NCI-H2107 (cell line): ENCODE measurements at places on chromosomes 13 and 19.
A peak's percentile ranks its signal among the peaks of the same experiment; 100 is the strongest.

GRCh38 chr19:28358633-28359032, 854.3 kb downstream of the UQCRFS1 start:
- no peak for DNase-seq

- DNase-seq, result no peak
Measured at GRCh38 chr13:77925616-77926015, 7.0 kb upstream of the EDNRB start.

GRCh38 chr13:29522044-29522685, 73.3 kb downstream of the SLC7A1 start:
- DNase-seq, result no peak

DNA sequence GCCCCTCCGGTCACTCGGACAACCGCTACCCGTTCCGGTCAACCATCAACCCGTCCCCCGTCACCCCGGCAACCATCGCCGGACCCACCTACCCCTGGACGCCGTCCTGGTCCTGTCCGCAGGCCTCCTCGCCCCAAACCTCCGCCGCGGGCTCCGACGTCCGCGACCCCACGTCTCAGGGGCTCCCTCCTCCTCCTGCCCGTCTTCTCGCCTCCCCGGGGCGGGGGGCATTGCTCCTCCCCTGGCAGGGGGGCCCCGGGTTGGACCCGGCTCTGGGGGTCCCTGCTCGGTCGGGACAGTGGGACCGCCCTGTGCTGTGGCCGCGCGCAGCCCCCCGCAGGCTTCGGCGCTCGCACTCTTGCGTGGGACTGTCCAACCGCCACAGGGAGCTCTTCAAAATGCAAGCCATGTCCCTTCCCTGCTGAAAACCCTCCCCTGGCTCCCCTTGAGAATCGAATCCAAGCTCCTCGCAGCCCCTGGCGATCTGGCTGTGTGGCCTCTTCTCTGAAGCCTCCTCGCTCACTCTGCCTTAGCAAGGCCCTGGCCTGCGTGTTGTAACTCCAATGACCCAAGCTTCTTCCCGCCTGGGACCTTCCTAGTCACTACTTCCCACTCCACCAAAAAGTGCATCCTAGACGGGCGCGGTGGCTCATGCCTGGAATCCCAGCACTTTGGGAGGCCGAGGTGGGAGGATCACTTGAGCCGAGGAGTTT, 8.4 kb downstream of the EPHX3 start:
- DNase-seq, result no peak

GRCh38 chr13:37383856-37384370, 214.7 kb downstream of the POSTN start:
- DNase-seq, result no peak

DNA sequence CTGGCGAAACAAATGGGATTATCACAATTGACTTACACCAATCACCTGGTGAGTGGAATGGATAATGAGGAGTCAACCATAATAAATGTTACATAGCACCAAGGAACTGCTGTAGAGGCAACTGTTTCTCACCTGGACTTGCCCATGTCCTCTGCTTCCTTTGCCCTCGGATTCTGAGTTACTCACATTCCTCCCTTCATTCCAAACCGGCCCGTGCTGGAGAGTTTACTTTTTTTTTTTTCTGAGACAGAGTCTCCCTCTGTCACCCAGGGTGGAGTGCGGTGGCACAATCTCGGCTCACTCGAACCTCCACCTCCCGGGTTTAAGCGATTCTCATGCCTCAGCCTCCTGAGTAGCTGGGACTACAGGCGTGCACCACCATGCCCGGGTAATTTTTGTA, 41.5 kb upstream of the TSC22D1 start:
- no peak for DNase-seq

- DNase-seq, result peak; percentile 65
Measured at GRCh38 chr19:10936661-10937084, 8.1 kb downstream of the TIMM29 start.

DNA sequence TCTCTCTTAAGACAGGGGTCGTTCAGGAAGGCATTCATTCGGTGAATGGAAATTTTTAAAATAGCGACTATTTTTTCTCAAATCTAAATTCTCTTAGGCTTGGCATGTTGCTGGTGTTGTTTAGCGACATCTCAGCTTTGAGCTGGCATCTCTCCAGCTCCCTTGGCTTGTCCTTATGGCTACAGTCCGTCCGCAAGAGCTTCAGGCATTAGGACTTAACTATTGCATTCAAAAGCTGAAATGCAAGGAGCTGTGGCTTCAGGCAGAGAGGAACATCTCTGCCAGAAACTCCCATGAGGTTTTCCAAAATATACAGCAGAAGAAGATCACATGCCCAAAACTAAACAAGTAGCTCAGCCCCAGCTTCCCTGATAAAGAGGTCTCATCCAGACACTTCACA, 578.5 kb downstream of the EFNB2 start:
- DNase-seq, result no peak

DNA sequence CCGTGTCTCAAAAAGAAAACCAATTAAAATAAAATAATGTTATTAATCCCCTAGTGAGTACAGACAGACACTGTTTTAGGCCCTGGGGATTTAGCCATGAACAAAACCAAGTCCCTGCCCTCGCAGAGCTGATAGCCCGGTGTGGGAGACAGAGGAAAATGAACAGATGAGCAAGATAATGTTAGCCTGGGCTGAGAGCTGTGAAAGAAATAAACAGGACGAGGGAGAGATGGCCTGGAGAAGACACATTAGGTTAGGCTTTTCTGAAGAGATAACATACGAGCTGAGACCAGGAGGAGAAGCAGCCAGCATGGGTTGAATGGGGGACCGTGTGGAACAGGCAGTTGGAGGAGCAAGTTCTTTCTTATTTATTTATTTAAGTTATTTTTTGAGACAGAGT, 9.0 kb downstream of the RELB start:
- no peak for DNase-seq

DNA sequence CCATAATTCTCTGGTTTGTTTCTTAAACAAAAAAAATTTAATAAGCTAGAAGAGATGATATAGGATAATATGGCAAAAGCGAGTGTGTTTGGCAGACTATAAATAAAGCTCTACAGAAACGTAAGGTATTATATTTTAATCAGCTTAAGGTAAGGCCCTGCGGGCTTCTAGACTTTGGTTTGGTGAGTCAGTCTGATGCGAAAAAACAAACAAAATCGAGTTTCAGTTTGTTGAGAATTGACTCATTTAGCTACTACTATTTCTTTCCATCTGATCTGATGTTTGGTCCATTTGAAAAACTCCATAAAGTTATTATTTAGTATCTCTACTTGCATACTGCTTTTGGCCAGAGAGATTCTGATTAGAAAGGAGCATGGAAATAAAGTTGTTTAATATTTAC, 138.0 kb downstream of the MIPEP start:
- DNase-seq, result no peak

DNA sequence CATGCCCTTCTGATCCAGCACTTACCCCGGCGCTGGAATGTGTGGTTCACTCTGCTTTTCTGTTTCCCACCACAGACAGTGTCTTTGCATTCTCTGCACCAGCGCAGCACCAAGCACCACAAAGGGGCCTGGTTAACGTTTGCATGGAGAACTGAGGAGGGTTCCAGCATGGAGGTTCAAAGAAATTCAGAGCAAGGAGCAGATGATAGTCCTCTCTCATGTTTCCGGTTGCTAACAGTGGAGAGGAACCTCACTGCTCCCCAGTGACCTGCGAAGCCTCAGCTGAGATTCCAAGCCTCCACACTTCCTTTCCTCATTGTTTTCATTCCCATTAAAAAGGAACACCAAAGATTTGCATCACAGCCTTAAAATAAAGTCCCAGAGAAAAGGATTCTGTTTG, 99.7 kb downstream of the STARD13 start:
- DNase-seq, result no peak

DNA sequence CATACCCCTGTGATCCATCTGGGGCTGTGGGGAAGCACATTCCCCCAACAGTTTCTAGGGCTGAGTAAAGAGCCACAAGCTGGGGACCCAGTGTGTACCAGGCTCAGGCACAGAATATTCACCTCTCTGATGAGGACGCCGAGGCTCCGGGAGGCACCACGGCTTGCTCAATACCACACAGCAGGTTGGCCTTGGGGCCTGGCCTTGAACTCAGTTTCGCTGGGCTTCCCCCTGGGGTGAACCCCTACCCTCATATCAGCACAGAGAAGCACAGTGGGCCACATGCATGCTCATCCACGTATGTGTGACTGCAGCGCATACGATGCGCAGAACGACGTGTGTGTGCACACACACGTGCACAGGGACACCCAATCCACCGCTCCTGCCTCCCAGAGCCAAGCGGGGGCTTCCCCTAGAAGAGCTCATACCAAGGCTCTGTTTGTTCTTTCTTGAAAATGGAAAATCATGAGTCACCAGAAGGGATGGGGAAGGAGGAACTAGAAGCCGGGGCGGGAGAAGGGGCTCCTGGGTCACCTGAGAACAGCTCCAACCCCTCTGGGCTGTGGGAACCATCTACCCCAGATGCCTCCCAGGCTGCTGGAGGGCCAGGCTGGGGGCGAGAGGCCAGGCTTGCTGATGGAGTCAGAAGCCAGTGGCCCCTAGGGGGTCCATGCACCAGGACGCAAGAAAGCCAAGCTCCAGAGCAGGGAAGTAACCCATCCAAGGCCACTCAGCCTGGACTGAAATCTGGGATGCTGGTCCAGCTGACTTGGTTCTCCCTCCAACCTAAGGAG, 4.9 kb upstream of the PDE4C start:
- DNase-seq, result no peak

- DNase-seq, result no peak
Measured at GRCh38 chr13:40376867-40377535, 289.4 kb downstream of the FOXO1 start.

DNA sequence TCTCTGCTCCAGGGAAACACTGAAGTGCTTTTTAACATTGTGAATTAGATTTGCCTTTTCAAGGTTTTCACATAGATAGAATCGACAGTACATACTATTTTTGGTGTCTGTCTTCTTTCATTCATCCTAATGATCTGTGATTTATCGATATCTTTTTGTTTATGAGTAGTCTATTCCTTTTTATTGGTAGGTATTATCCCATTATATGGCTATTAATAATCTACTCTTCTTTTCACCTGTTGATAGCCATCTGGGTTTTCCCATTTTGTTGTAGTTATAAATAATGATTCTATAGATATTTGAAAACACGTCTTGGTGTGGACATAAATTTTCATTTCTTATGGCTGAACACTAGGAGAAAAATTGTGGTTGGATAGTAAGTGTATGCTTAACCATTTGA, 262.6 kb downstream of the MAB21L1 start:
- DNase-seq, result no peak

DNA sequence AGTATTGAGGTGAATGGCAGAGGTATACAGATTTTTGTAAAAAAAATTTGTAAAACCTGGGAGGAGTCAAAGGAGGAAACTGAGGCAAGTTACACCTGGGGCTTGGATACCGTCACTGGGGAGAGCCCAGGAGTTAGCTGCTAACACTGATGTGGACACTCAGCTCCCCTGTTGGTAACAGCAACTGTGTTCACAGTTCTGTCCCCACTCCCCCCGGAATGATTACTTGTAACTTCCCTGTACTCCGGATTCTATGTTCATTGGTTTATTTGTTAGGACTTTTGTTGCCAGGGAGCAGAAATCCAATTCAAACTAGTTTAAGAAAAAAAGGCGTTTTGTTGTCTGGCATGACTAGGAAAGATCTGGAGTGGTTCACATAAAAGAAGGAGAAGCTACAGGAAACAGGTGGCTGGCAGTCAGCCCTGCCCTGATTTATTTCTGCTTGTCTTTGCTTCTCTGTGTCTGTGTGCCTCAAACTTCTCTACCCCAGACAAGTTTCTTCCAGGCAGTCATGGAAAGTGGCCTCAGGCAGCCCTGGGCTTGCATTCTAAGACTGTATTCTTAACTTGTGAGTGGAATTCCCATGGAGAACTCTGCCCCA, 2.3 kb upstream of the GPR12 start:
- no peak for DNase-seq

- no peak for DNase-seq
Measured at GRCh38 chr13:80669112-80669511, 328.2 kb upstream of the SPRY2 start.

GRCh38 chr13:60482012-60482411, 85.0 kb downstream of the TDRD3 start:
- DNase-seq, result no peak

- no peak for DNase-seq
Measured at GRCh38 chr13:82076496-82076895, 1735.6 kb upstream of the SPRY2 start.

- no peak for DNase-seq
Measured at GRCh38 chr13:46119883-46120614, 15.2 kb upstream of the CPB2 start.

- DNase-seq, result no peak
Measured at GRCh38 chr13:27607125-27607524, 13.2 kb downstream of the LNX2 start.

DNA sequence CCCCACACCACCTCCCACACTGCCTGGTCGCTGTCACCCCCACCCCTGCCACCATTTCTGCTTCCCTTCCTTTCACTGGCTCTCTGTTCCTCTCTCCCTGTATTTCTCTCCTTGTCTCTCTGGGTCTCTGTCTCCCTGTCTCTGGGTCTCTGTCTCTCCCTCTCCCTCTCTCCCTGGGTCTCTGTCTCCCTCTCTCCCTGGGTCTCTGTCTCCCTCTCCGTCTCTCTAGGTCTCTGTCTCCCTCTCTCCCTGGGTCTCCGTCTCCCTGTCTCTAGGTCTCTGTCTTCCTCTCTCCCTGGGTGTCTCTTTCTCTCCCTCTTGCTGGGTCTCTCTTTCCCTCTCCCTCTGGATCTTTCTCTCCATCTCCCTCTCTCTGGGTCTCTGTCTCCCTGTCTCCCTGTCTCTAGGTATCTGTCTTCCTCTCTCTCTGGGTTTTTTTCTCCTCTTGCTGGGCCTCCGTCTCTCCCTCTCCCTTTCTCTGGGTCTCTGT, 21.6 kb downstream of the KLHL26 start:
- DNase-seq, result no peak

DNA sequence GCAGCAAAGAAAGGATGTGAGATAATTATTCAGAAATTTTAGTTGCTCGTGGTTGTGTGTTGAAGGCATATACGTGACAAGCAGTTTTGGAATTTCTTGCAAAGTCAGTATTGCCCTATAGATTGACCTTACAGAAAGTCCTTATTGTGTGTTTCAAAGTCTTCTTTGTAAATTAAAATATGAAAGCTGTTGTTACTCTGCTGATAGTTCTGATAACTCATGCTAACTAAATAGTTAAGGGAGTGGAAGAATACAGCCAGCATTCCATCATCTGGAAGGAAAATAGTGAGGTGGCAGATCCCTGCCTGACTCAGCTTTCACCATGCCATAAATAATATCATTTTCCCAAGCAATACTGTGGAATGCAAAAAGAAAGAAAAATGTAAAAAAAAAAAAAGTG, 27.2 kb downstream of the WASF3 start:
- DNase-seq, result no peak

DNA sequence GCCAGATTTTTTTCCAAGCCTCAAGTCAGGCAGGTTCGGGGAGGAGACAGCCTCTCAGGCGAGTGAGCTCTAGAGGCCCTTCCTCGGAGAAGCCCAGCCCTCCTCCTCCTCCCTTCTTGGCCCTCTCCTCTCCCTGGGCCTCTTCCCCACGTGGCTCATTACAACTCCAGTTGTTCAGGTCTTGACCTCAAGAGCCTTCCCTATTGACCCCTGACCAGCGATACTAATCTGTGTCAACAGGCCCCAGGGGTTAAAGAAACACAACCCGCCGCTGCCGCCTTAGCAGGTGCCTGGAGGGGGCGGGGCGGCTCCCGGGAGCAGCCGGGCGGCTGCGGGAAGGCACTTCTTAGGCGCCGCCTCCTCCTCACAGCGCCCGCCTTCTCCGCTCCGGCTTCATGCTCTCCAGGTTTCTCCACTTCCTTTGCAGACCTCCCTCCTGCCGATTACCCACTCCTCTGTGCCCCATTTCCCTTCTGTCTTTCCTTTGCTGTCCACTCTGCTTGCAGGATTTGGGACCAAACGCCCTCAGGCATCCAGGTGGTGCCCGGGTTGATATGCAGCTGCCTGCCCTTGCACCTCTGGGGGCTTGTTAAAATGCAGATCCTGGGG, 51.0 kb downstream of the LYL1 start:
- peak; percentile 61 for DNase-seq
